Cortex of kidney (tissue), 1 donor: ENCODE measurements at places on chromosomes 2 and 18.

GRCh38 chr18:48050176-48050575, 119.7 kb upstream of the SMAD2 start:
- DNase-seq, result no peak

GRCh38 chr2:217297096-217297495, 437.2 kb upstream of the TNP1 start:
- no peak for DNase-seq

GRCh38 chr2:122167515-122167914, 412.1 kb downstream of the TSN start:
- no peak for DNase-seq

DNA sequence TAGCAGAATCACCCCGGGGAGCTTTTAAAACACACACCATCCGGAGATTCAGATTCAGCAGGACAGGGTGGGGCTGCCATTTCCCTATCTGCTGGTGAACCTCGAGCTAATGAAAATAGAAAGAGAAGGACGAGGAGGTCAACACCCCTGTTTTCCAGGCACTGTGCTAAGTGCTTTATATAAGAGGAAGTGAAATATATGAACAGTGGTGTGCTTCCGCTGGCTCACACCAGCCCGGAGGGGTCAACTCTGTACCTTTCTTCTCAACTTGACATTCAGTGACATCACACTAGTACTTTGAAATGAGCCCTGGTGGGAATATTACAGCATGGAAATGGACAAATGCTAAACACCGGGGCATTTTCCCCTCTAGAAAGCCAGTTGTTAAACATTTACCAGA, 108.3 kb upstream of the LTBP1 start:
- DNase-seq, result no peak

DNA sequence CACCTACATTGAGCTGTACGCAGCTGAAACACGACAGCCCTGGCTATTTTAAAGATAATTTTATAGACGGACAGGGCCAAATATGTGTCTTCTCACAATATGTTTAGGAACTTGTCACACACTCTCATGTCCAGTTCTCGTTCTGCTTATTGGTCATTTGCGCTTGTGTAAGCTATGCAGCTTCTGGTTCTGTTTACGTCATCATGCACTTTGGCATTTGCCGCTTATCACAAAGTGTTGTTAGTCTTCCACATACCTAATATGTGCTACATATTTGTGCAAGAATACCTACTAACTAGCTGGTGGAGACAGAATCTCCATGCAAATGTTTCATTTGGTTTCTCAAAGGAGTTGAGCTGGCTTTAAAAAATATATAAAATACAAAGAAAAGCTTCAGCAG, 7.5 kb upstream of the ZNF516 start:
- no peak for DNase-seq

- DNase-seq, result no peak
Observed at GRCh38 chr18:65347446-65347845, 403.4 kb upstream of the CDH7 start.

DNA sequence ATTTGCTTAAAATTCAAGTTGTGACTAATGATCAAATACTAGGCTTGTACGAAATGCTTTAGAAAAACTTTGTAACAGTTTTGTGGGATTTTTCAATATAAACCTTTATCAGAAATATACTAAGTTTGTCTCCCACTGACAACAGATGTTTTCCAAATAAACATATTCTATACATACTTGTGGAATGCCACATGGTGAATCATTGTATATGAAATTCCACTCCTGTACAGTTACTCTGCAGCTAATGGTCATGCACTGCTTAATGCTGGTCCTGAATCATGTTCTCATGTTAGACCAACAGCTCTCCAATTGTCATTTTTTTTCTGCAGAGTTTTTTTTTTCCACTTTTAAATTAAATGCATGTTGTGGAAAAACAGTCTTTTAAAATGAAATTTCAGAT, 90.1 kb downstream of the DPP4 start:
- no peak for DNase-seq

DNA sequence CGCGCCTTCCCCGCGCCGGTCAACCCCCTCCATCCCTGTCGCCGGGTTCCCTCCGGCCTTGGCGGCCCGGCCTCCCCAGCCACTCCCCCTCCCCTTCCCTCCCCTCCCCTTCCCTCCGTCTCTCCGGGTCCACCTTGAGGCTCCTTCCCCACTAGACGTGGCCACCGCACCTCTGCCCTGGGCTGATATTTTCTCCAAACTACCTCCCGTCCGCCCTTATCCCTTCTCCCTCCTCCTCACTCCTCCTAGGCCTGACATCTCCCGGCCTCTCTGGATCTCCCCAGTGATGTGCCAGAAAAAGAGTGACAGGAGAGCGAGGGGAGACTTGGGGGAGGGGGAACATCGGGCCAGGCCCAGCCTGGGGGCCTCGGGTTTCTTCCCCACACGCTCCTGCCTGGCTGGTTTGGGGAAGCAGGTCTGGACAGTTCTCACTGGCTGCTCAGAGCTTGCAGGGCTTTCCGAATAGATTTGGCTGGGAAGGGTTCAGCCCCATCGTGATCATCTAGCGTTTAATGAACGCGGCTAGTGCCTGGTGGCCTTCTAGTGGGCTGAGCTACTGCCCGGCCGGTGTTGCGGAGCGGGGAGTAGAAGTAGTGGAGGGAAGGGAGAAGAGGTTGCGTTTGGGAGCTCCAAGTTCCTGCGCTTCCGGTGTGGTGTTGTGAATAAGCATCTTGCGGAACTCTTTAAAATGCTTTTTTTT, 641 bp downstream of the MAPRE3 start:
- DNase-seq, result no peak

- DNase-seq, result no peak
Observed at GRCh38 chr2:100272841-100273329, 49.4 kb downstream of the LONRF2 start.

DNA sequence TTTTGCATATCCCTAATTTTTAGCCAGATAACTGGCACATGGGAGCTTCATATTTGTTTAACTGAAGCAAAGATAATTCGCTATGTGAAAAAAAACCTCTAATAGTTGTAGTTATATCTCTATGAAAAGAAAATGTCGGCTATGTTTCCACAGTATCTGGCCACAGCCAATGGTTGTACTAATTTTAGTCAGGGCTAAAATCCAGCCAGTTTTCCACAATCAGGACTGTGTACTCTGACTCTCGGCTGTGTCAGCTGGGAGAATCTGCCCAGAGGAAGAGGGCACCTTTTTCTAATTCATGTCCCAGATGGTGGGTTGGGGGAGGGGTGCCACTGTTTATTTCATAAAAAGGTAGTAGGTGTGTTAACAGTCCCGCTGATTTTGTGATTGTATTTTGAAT, 38.8 kb downstream of the STRADB start:
- DNase-seq, result no peak

- DNase-seq, result no peak
Observed at GRCh38 chr2:188349019-188349418, 57.3 kb downstream of the GULP1 start.

DNA sequence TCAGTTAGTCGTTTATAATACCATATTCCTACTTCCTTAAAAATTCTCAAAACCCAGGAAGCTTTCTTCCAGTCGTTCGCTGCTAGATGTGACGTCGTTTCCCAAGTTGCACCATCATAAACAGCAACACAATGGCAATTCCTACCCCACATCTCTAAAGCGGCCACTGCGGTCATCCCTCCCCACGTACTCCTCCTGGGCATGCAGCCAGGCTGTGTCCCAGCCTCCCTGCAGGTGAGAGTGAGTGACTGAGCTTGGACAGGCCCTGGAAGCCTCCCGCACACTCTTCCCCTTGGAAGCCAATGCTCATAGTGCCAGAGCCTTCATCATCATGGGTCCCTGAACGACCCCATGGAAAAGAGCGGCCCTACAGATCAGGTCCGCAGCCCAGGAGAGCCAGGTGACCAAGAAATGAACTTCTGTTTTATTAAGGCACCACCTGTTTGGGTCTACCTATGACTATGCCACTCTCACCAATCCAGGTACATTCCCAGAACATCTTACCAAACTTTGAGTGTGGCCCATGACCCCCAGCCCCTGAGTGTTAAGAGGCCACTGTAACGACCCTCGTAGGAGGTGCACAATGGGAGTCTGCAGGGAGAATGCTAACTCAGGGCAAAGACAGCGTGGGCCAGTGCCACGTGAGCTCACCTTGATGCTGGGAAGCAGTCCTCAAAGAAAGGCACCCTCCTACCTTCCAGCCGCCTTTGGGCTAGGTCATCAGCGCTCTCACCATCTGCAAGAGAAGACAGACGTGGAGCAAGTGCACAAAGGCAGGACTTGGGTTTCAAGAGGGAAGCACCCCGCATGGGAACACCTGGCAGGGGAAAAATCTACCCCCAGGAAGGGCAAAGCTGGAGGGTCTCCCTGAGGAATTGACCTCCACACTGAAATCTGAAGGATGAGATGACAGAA, 74.7 kb upstream of the RAB6C start:
- DNase-seq, result no peak

GRCh38 chr2:160898581-160899307, 261.5 kb upstream of the TANK start:
- no peak for DNase-seq

- DNase-seq, result no peak
Observed at GRCh38 chr2:189834059-189834458, 49.8 kb downstream of the PMS1 start.

DNA sequence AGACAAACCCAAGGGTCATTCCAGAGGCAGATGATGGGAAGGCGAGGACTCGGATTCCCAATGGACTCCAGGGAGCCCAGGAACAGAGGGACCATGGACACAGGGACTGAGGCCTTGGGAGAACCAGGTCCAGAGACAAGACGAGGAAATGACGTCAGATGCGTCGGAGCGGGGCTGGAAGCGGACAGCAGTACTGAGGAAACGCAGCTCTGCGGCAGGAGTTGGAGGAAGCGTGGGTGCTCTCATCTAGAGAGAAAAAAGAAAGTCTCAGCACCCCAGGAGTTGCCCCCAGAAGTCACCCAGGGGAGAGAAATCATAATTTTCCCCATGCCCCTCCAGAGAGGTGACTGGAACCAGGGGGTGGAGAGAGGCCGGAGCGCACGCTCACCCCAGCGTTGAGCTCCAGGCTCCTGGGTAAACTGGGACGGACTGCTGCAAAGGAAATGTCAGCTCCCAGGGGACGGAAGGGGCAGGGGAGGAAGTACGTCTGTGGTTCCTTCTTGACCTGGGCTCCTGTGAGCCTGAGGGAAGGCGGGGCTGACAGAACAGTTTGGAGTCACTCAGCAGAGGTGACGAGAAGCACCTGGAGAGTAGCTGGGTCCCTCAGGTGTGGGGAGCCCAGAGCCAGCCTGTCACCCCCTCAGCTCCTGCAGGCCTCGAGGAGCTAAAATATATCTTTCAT, 44.7 kb downstream of the CMPK2 start:
- no peak for DNase-seq

DNA sequence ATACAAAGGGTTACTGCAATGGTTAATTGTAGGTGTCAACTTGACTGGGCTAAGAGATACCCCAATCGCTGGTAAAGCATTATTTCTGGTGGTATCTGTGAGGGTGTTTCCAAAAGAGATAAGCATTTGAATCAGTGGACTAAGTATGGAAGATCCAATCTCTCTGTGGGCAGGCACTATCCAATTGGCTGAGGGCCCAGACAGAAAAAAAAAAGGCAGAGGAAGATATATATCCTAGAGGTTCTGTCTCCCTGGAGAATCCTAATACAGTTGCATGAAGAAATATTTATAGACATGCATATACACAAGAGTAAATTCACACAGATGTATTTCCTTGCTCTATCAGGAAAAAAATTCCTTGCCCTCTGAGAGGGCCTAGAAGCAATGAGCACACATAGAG, 43.9 kb downstream of the TBC1D8 start:
- no peak for DNase-seq

DNA sequence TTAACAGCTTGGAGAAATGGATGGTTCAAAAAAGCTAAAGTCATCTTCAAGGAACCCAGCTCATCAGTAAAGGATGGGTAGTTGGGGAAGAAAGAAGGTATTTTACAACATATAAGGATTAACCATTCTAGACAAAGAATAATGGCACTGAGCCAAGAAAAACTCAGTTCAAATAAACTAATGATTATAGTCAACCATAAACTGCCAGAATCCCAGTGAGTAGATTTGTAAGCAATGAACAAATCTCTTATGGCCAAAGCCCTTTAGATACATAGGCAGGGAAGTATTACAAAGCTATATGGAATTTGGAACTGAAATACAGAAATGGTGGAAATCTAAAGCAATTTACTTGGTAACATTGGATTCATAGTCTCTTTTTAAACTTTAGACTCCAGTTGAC, 92.4 kb upstream of the ZFP36L2 start:
- DNase-seq, result no peak

- DNase-seq, result no peak
Observed at GRCh38 chr2:170694316-170694715, 20.8 kb upstream of the SP5 start.

- no peak for DNase-seq
Observed at GRCh38 chr2:69735686-69736085, 6.2 kb upstream of the ANXA4 start.

DNA sequence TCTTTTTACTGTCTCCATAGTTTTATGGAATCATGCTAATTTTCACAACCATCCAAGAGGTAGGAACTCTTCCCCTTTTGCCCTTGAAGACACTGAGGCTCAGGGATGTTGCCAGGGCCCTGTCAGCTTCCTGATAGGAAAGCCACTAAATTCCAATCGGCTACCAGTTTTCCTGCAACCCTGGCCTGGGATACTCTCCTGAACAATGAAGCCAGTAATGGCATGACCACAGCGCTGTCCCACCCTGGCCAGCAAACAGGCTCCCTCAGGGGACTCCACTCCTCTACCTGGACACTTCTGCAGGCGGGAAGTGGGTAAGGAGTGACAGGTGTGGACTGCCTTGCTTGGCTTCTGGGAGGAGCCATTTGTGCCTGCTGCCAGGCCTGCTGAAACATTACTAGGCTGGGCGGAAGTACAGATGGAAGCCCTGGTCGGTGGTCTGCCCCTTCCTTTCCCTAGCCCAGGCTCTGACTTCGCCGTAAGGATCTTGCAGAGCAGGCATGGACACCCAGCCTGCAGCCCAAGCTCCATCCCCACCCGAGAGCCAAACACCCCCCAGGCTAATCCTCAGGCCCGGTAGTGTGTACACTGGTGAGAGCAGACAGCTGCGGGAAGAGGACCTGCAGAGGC, 78.8 kb upstream of the SMAD2 start:
- no peak for DNase-seq

GRCh38 chr2:96775160-96775559, 14.5 kb downstream of the CNNM4 start:
- no peak for DNase-seq

GRCh38 chr2:10036095-10036884, 7.1 kb upstream of the KLF11 start:
- DNase-seq, result no peak

DNA sequence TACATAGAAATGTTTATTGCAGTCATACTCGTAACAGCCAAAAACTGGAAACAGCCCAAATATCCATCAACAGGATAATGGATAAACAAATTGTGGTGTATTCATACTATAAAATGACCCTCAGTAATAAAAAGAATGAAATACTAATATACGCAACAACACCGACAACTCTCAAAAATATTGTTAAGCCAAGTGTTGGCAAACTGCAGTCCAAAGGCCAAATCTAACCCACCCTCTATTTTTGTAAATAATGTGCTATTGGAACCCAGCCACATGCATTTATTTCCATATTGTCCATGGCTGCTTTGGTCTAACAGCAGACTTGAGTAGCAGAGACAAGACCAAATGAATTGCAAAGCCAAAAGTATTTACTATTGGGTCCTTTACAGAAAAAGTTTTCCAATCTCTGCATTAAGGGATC, 151.0 kb downstream of the MREG start:
- no peak for DNase-seq
